Stimulated activated CD4-positive, alpha-beta T cell treated with anti-CD3 and anti-CD28 coated beads, Interleukin-15, amount 100 ng/mL, for 1 hour (primary cell): ENCODE measurements at places on chromosomes 12 and 14.

GRCh38 chr14:36657399-36658122 lies 4.1 kb upstream of the PAX9 start:
- no peak for DNase-seq

GRCh38 chr12:100574187-100575074 lies 947 bp downstream of the GAS2L3 start:
- DNase-seq: no peak

GRCh38 chr14:68133856-68134255 lies 314.3 kb downstream of the RAD51B start:
- no peak for DNase-seq

GRCh38 chr12:28097221-28097620 lies 93.0 kb upstream of the CCDC91 start:
- no peak for DNase-seq

DNA sequence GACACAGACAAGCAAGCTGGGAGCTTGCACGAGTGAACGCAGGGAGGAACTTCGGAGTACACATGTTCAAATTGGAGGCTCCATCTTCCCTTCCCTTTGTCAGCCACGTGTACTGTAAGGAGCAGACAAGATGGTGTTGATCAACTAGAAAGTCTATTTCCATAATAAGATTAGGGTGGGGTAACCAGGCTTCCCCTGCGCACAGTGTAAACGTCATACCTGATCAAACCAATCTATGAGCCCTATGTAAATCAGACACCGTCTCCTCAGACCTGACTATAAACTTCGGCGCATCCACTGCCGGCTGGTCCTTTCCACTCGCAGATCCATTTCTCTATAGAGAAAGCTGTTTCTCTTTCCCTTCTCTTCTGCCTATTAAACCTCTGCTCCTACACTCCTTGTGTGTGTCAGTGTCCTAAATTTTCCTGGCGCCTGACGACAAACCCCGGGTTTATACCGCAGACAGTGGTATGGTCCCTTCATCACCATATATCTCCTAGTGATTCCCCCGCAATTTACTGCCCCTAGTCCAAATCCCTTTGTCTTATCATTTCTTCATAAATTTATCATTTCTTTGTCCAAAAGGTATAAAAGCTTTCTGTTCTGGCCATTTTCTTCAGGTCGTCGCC lies 7.5 kb upstream of the ETFBKMT start:
- no peak for DNase-seq

- DNase-seq: no peak
Observed at GRCh38 chr12:24133384-24133783, 183.9 kb upstream of the SOX5 start.

DNA sequence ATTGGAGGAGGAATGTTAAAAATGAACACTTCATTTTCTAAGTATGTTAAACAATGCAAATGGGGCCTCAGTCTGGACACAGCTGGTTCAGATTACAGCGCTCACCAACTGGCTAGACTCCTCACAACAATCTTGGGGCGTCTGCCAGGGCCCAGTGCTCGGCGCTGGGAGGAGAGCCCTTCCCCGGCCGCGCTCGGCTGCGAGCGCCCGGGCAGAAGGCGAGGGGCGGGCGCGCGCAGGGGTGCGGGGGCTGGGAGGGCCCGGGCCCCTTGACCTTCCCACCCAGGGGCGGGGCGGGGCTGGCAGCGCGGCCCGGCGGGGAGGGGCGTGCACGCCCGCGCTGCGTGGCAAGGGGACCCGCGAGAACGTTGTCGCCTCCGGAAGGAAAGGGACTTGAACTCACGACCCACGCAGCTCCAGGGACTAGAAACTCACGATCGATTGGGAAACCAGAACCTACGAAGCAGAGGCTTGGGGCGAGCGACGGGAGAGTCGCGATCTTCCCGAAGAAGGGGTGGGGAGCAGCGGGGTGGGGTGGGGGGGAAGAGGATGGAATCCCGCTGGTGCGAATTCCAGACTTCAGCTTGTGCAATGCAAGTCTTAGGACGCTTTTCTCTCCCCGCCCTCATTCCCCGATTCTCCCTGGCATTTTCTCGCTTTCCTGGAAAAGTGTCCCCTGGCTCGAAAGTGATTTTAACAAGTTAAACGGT lies at the start of gene FBLN5:
TSS of gene FBLN5 (minus strand) at position 220 of the 710 bp plus-strand sequence. CDS start 465 bp downstream, outside the sequence.
- peak; percentile 38 for DNase-seq

- no peak for DNase-seq
Observed at GRCh38 chr12:40768125-40768864, 76.1 kb downstream of the CNTN1 start.

DNA sequence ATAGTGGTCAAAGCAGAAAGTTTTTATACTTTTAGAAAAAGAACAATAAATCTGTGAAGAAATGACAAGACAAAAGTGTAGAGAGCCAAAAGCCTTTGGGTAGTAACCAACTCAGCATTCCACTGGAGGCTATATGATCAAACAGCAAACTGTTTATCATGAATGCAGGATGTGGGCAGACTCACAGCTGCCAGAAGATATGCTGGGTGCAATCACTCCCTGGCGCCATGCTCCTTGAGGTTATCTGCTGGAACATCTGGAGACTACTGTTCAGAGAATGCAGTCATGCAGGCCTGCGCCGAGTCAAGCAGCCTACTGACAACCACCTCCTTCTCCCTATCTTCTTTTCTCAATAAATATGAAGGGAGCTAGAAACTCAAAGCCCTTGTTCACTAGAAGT lies 49.0 kb upstream of the SLC8A3 start:
- DNase-seq: no peak

DNA sequence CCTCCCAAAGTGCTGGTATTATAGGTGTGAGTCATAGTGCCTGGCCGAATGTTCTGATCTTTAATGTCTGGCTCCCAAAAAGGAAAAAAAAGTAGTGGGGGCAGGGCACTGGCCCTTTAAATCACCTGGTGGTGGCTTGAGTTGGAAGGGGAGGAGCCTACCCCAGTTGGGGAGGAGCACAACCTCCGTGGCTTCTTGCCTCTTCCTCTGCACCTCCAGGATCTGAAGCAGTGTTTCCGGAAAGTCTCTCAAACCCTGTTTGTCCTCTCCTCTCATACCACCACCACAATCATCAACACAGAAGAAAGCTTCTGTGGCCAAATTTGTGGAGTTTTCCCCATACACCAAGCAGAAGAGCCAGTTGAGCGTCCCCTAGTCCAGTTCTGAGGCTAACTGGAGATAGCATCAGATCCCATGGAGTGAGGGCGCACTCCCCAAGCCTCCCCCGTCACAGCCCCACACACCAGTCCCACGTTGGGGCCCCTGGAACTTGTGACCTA lies 24.3 kb upstream of the RCOR1 start:
- no peak for DNase-seq

GRCh38 chr12:88658009-88658408 lies 77.7 kb upstream of the KITLG start:
- no peak for DNase-seq

DNA sequence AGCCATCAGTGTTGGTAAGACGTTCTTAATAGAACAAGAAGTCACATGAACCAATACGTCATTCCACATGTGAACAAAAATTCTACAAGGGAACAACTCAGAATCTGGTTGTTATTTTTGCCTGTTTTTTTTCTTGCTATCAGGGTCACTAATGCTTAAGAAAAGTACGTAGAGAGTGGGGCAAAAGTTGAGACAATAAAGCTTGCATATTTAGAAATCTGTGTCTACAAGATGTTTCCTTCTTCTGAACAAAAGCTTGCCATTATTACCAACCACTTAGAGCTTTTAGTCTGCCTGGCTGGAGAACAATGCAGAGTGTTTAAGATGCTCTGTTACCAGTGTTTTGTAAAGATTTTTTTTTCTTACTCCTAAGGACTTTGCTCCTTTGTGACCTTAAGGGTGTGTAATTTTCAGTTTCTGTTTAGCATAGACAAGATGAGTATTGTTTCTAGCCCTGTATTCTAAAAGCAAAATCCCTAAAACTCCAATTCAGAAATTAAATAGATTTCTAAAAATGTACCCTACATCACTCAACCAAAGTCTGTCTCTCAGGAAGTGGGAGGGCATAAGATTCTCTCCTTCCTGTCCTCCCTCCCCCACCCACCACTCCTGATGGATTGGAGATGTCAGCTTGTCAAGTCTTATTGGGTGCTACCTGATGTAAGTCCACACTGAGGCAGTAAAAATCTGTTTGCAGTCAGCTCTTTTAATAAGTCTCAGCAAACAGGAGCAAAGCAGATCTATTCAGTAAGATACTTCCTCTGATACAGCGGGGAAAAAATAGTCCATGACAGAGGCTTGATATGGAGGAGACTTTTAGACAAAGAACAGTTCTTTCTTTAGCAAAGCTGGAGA lies 267.6 kb downstream of the GRIN2B start:
- DNase-seq: no peak

GRCh38 chr14:103627073-103628025 lies 1.7 kb upstream of the KLC1 start:
- DNase-seq: no peak

DNA sequence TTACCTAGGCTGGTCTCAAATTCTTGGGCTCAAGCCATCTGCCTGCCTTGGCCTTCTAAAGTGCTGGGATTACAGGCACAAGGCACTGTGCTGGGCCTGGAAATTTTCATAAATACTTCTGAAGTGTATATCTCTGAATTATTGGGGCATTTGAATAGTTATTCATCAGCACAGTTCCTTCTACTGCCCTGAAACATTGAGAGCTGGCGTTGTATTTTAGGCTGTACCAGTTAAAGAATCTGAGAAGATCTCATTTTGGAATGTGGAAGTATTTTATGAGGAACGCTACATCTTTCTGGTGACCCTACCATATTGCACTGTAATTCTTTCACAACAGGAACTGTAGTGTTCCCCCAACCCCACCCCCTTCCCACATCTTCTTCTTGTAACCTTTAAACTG lies 349.0 kb upstream of the RGS6 start:
- DNase-seq: no peak

GRCh38 chr14:64654901-64655300 lies 49.3 kb upstream of the PLEKHG3 start:
- DNase-seq: no peak

DNA sequence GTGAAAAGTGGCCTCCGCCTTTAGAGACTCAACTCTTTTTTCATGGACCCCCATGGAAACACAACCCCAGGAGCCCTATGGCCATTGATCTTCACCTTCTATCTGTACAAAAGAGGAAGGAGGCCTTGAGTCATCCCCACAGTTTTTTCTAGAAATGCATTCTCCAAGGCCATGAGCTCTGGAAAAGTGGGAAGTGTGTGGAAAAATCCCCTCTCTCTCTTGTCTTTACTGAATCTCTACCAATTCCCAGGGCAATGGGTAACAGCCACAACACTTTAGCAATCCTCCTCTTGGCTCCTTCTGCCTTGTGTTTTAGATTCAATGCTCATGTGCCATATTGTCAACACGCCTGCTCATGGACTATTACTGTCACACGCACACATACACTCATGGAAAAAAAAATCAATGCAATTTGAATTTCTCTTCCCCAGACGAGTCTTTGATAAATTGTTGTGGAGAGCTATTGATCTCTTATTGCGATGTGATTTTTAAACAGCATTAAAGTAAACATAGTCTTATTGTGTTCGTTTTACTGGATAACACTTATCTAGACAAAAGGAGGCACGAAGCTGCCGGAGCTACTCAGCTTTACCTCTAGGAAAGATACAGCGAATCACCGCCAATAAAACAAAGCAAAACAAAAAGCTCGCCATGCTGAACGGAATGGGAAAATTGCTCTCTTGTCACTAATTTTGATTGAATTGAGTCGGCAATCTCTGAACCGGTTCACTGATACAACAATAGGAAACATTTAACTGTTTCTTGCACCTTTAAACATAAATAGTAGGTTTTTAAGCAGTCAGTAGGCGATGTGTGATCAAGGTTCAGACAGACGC lies 260.3 kb downstream of the VRK1 start:
- DNase-seq: no peak

- DNase-seq: peak; percentile 55
Observed at GRCh38 chr12:51323966-51324895, at the start of gene BIN2. Gene BIN2, minus strand, starts transcription at chr12:51324174. Its CDS starts 72 bp downstream, at chr12:51324102.

DNA sequence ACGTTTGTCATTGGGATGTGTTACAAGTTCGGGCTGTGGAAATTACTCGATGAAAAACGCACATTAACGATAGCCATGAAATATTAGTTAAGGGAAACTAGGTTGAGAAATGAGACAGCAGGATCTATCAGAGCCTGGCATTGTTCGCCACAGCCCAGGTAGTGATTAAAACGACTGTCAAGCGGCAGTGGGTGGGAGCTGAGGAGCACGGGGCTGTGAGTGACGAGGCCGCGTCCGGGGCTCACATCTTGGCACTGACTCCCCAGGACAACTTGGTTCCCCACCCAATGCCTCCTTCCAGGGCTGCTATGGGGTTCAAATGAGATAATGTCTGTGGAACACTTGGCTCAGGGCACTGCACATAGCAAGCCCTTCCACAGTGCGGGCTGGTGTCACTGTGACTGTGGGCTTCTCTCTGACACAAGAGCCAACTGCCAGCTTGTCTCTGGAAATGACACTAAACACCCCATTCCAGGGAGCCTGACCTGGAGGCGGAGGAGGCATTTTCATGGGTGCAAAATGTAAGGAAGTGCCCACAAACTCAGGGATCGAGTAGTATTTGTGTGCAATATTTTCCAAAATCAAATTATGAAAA lies 19.3 kb downstream of the MMAB start:
- no peak for DNase-seq

DNA sequence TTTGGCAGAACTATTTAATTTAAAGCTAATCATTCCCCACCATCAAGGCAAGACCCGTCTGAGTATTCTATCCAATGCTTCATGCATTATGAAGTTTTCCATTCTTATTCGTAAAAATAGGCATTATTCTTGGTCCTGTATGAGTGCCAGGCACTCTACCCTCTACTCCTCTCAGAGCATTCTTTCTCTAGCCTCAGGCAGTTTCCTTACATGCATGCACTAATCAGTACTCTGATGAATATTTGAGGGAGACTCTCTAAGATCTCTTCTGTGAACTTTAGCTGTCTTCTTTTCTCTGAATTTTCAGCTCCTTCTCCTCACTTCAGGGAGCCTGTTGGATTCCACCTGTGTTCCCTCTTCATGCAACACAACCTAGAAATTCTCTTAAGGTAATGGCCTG lies 334.7 kb downstream of the RAD51B start:
- no peak for DNase-seq

DNA sequence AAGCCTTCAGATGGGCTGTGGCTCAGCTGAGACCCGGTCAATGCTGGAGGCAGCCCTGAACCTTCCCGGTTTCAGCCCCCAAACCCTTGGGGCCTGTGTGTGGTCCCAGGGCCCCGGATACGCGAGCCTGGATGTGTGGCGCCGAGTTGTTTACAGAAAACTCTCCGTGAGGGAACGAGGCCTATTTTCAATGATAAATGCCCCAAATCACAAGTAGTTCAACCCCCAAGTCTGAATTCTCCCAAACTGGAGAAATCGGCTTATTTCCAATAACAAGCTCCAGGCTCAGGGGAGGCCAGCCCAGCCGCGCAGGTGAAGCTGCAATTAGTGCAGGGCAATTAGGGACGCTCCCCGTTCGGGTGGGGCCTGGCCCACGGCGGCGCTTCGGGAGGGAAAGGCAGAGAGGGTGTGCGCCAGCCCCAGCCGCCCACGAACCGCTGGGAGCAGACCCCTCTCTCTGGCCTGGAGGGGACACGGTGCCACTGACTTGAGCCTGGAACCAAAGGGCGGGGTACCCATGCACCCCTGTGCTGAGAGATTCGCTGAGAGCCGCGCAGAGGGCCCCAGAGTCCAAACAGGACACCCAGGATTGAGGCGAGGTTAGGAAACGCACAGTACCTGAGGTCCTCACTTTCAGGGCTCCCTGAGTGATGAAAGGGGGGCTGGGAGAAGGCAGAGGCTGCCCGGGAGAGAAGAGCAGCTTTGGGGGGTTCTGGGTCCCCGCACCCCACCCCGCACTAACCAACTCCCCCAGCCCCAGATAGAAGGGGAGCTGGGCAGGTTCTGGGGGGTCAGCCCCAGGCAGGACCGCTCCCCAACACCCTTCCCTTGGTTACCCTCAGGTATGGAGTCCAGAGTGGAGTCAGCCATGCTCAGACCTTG lies 14.2 kb upstream of the ANKRD9 start:
- no peak for DNase-seq
